Neuronal stem cell (in vitro differentiated cells): ENCODE measurements at places on chromosomes 1 and 21.

GRCh38 chr1:208165659-208166058 lies 78.5 kb downstream of the PLXNA2 start:
- no peak for DNase-seq
- H3K27ac ChIP-seq, result no peak overlapping the region
- H3K4me3 ChIP-seq, result no peak overlapping the region
- H3K27me3 ChIP-seq, result no peaks in the 10 kb centered on the region
- H3K4me1 ChIP-seq, result peaks cover 21% of the 10 kb centered on the region

DNA sequence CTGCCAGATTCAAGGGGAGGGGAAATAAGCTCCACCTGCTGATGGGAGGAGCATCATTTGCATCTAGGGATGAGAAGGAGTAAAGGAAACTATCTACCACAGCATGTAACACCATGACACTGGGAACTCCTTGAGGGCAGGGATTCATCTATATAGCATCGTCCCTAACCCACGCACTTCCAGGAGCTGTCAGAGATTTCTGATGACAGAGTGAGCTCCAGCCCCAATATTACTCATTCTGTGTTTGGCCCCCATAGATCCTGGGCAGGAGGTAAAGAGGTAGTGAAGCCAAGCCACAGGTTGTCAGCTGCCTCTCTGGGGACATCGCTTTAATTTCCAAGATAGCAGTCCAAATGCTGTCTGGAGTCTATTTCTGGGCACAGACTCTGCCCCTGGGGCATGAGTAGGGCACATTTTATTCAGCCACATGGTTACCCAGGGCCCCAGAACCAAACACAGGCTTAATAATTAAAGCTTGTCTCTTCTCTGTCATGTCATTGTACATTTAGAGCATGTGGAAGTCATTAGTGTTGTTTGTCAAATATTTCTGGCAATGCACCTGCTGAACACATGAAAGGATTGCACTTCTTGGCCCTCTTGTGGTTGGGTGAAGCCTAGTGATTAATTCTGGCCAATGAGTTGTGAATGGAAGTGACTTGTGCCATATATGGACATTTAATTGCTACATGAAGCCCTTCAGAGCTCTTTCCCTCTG lies 105.9 kb upstream of the POU3F1 start:
- H3K36me3 ChIP-seq, result no peaks in the 10 kb centered on the region
- H3K4me1 ChIP-seq, result peaks cover 6% of the 10 kb centered on the region
- H3K4me3 ChIP-seq, result no peak overlapping the region
- no peaks in the 10 kb centered on the region for H3K27me3 ChIP-seq

GRCh38 chr1:10818262-10819197 lies 22.1 kb upstream of the CASZ1 start:
- no peak overlapping the region for H3K4me3 ChIP-seq
- peaks cover 7% of the 10 kb centered on the region for H3K4me1 ChIP-seq
- H3K27me3 ChIP-seq, result no peaks in the 10 kb centered on the region
- H3K27ac ChIP-seq, result no peak overlapping the region

DNA sequence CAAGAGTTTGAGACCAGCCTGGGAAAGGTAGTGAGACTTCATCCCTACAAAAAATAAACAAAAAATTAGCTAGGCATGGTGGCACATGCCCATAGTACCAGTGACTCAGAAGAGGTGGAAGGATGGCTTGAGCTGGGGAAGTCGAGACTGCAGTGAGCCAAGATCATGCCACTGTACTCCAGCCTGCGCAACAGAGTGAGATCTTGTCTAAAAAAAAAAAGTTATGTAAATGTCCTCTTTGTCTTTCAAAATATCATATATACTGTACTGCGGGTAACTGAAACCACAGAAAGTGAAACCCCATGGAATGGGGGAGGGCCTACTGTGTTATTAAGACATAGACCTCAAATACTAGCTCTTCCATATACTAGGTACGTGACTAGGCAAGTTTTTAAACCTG lies 20.8 kb downstream of the ACADM start:
- H3K4me1 ChIP-seq, result no peaks in the 10 kb centered on the region
- H3K27ac ChIP-seq, result no peak overlapping the region

- H3K4me1 ChIP-seq, result no peaks in the 10 kb centered on the region
- no peaks in the 10 kb centered on the region for H3K36me3 ChIP-seq
- H3K4me3 ChIP-seq, result no peak overlapping the region
- H3K27ac ChIP-seq, result no peak overlapping the region
- no peak for DNase-seq
- H3K27me3 ChIP-seq, result no peaks in the 10 kb centered on the region
Measured at GRCh38 chr1:179510038-179510437, 65.7 kb downstream of the NPHS2 start.

GRCh38 chr1:7975212-7975865 lies 13.8 kb downstream of the PARK7 start:
- no peaks in the 10 kb centered on the region for H3K27me3 ChIP-seq
- no peak overlapping the region for H3K27ac ChIP-seq
- H3K36me3 ChIP-seq, result peaks cover 73% of the 10 kb centered on the region
- H3K4me3 ChIP-seq, result no peak overlapping the region

GRCh38 chr1:78145105-78145580 lies 99.4 kb downstream of the GIPC2 start:
- DNase-seq, result peak; percentile 43
- no peak overlapping the region for H3K27ac ChIP-seq
- no peak overlapping the region for H3K4me3 ChIP-seq
- no peaks in the 10 kb centered on the region for H3K4me1 ChIP-seq
